ENCODE measurements at places on chromosomes 1 and 21.

DNA sequence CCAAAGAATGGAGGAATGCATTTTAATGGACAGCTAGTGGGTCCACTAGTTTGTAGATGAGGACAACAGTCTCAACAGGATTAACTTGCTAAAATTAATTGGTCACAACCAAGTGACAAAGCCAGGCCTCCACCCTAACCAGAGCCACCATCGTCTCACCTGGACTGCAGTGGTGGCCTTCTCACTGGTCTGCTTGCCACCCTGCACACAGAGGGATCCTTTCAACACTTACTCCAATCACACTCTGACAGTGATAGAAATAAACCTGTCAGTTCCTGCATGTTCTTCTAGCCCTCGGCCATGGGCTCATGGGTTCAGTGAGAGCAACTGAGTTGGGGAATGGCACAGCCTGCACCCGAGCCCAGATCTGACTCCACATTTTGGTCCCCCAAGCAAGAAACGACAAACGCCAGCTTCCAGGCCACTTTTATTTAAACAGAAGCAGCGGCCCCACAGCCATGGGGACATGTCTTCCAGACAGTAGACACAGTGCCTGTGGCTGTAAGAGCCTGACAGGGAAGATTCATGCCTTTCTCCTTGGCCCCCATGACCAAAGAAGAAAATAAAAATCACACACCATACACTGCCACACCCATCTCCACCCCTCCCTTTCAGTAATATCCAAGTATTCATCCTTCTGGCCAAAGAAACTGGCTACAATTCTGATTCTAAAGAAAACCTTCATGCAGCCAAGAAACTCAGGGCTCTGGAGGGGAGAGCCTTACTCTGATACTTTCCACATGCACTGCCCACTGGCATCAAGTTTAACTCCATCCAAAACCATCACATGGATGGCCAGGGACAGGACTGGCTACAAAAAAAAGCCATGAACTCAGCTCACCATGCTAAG lies 37.6 kb downstream of the DHCR24 start:
- no peak for DNase-seq

DNA sequence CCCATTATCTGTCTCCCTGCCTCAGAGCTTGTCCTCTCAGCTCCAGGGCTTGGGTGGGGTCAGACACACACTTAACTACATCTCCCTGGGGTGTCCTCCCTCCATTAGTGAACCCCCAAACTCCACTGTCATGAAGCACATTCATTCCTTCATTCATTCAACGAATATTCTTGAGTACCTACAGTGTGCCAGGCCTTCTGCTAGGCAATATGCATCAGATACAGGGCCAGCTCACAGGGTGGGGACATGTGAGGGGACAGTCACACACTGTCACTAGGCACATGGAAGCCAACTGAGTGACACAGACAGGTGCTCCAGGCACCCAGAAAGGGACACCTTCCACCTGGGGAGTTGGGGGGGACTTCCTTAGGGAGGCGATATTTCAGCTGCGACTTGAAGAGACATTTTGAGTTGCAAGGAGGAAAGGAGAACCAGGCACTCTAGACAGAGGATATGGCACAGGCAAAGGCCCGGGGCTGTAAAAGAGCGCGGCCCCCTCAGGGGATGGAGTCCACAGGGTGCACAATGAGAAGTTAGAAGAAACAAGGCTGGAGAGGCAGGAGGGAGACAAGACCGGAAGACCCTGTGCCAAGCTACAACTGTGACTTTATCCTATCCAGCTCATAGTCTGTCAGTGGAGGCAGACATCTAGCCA lies 8.7 kb upstream of the S100A8 start:
- DNase-seq: no peak

- DNase-seq: no peak
These were observed 246.7 kb downstream of the FOXD2 start for GRCh38 chr1:47684518-47684917.

DNA sequence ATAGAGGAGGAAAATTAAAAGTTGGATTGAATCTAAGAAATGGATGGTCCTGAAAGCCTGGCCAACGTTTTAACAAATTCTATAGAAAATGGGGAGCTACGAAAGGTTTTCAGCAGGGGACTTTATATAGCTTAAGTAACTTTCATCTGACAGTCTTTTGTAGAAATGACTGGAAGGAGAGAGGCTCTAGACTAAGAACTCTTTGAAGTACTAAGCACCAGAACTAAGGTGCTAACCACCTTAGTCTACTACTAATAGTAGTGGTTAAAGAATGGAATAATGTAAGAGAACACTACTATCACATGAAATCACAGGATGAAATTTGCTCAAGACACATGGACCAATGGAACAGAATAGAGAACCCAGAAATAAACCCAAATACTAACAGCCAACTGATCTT lies 126.1 kb downstream of the DENND1B start:
- no peak for DNase-seq

DNA sequence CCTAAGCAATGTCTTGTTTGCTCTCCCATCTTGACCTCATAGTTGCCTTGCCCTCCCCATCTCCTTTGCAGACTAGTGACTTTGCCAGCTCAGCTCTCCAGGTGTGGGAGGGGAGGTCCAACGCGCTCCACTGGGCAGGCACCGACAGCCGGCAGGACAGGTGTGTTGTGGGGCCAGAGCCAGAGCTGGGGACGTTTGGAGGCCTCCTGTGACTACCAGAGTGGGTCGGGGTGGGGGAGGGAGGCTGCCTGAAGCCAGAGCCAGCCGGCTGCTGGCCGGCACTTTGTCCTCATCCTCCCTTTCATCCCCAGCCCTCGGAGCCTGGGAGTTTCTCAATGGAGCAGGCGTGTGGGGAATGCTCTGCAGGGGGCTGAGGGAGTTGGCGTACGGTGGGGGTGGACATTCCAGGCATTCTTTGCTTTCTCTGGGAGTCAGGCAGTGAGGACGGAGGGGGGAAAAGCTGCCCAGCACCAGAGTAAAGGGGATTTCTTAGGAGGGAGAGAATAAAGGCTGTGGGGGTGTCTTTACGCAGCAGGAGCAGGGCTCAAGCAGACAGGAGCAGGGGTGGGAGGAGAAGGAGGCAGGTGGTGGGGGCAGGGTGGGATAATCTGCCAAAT lies 20.2 kb downstream of the NUAK2 start:
- no peak for DNase-seq

Data from stimulated activated effector memory CD8-positive, alpha-beta T cell treated with anti-CD3 and anti-CD28 coated beads, Interleukin-12 subunit alpha, Interleukin-12 subunit beta, amount 100 ng/mL, for 72 hours (primary cell).